ENCODE measurements at places on chromosomes 12 and 14.

DNA sequence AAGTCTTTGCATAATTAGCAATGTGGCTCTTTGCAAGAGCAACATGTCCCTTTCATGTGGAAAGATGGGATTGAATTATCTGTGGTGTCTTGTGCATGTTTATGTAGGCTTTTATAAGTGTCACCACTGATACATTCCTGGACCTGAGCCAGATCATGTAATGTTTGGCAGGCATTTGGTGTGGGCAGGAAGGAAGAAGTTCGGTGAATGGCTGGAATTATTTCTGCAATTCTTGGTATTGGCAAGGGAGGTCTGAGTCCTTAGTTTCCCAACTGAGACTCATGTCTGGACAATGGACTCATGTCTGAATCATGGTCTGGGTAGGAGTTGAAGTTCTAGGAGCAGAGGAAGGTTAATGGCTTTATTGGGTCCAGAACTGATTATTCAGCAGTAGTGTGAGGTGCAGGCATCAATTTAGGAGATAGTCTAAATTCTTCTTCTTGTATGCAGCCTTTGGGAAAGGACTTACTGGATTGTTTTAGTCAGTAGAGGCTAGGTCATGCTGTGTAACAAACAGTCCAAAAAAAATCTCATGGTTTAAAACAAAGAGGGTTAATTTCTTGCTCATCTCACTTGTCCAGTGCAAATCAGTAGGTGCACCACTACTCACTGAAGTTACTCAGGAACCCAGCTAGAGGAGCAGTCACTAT is 186.5 kb upstream of the LHX5 start:
- DNase-seq: no peak

DNA sequence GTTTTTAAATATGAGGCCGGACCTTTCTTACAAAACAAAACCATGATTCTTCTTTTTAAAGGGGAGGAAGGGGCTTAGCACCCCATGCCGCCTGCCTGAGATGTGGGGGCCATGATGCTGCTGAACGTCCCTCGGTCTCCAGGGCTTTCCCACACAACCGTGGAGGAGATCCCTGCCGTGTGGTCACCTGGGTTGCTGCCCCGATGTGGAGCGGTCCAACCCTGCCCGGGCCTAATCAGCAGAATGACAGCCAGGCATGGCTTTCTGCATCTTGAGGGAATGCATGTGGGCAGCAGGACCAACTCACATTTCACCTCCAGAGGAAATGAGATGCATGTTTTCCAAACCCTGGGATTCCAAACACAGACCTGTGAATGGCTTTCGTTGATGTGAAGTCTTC is 48.9 kb upstream of the C14orf180 start:
- DNase-seq: no peak

- no peak for DNase-seq
These were observed 35.5 kb upstream of the PAX9 start for GRCh38 chr14:36626151-36626550.

DNA sequence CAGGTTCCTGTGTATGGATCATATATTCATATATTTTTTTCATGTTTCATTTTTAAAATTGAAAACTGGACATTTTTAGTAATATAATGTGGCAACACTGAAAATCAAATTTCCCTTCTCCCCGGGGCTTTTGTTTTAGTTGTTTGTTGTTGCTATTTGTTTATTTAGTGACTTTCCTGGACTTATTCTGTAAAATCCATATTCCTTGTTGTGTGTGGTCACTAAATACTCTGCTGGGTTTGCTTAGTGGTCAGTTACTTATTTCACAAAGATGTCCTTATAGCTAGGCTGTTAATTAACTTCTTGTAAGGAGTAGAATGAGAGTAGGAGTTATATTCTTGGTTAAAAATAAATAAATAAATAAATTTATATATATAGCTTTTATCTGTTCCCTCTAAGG is 121.6 kb upstream of the MED13L start:
- DNase-seq: no peak

- no peak for DNase-seq
These were observed 68.0 kb downstream of the GPHN start for GRCh38 chr14:66575939-66576338.

DNA sequence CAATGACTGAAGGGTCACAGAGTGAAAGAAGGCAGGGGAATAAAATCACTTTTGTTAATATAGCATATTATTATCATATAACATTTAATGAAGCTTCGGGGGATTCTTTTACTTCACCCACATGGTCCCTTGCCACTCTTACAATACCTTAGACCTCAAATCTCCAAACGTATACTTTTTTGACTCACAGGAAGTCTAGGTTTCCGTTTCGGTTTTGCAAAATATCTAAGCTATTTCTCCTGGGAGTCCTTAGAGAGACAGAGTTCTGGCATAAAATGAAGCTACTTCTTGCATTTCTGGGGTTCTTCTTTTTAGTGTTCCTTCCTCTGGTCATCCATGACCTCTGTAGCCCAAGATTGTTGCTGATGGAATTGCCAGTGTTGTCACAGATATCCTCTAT is 590.5 kb upstream of the ATP2B1 start:
- no peak for DNase-seq
